ENCODE measurements at places on chromosomes 4 and X.

- no peak for DNase-seq
Measured at GRCh38 chrX:134548257-134549201, 88.6 kb downstream of the HPRT1 start.

DNA sequence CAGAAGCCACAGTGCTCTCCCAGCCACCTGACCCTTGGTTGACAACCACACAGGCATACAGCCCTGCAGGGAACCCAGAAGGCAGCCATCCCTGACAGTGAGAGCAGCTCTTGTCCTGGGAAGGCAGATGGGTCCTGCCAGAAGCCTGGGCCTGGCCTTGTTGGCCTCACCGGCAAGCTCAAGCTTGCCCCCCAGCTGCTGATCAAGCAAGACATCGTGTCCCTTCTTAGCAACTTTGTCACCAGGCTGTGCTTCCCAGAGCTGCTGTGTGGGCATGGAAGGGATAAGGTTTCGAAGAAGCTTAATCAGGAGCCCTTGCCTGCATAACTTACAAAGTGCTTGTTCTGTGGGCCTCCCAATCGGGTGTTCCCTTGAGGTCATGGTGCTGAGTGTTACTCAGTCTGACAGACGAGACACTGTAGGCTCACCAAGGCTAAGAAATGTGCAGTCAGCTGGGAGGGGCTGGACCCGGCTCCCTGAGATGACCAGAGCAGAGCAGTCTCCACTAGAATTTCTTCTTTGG is 6.8 kb upstream of the ABLIM2 start:
- no peak for DNase-seq

GRCh38 chr4:7500404-7500803 is 65.7 kb upstream of the PSAPL1 start:
- no peak for DNase-seq

GRCh38 chr4:6892190-6892908 is 17.3 kb upstream of the TBC1D14 start:
- no peak for DNase-seq

DNA sequence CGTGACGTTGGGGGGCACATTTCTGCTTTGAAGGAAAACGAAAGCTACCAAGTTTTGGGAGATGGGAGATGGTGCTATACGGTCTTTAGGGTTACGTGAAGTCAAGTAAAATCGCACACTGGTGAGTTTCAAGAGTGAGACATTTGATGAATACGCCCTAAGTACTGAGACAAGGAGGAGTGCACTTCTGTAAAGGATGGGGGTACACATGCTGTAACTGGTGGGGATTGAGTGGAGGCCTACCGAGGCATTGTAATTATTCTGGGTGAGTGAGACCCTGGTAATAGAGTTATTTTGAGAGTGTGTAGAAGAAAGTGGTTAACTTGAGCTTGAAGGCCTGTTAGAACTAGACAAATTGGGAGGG is 536 bp downstream of the SH3BGRL start:
- no peak for DNase-seq

- no peak for DNase-seq
Measured at GRCh38 chr4:176654565-176655216, 138.0 kb downstream of the VEGFC start.

DNA sequence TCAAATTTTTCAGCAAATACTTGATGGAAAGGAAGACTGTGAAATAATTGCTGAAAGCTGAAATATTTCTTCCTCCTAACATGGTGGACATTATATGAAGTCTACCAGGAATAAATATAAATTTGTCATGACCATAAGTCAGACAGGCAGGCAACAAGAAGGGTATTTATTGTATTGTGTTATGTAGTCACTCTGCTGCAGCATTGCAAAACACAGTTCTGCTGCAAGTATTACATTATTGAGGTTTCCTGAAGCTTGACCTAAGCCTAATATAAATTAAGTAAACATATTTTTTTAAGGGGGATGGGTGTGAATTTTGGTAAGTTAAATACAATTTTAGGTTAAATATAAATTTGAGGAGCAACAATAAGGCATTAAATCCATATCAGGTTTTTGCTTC is 60.2 kb upstream of the MAOA start:
- DNase-seq: no peak

- no peak for DNase-seq
Measured at GRCh38 chr4:35164063-35164462, 1080.3 kb downstream of the ARAP2 start.

- peak; percentile 62 for DNase-seq
Measured at GRCh38 chr4:1171311-1172227, 814 bp downstream of the SPON2 start.

DNA sequence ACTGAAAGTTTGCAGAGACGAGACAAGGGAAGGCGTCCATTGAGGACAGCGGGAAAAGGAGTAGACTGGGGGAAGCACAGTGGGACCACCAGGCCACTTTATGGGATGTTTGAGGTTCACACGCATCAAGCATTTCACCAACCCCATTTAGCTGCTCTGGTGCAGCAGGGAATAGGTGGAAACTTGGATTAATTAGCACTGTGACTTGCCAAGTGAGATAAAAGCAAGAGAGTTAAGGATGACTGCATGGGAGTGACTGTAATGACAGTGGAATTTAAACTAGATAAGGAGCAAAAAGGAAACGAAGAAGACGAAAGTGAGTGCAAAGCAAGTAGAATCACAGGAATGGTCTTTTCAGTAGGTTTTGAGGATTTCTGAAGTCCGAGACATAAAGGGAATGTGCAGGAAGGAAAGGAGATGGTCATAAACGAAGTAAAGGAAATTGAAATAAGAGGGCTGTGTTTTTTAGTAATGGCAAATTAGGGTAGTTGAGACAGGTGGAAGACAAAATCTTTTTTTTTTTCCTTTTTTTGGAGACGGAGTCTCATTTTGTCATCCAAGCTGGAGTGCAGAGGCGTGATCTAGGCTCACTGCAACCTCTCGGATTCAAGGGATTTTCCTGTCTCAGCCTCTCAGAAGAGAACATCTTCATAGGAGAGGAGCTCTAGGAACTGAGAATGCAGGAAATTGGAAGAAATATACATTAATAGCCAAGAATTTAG is 119.0 kb upstream of the MAP9 start:
- DNase-seq: no peak

DNA sequence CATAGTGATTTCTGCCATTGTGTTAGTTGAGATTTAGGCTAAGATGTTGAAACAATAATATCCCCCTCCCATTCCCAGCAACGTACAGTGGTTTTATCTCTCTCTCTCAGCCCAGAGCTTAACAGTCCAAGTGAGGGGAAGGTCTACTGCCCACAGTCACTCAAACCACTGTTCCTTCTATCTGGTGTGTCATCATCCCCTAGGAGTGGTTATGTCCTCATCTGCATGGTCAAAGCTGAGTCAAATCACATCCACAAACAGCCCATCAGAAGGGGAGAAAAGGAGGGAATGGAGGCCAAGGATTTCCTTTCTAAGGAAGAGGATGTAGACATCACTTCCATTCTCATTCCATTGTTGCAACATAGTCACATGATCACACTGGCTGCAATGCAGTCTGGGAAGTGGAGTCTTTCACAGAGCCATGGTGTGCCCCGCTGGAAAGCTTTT is 42.8 kb upstream of the CHRNA9 start:
- no peak for DNase-seq

- no peak for DNase-seq
Measured at GRCh38 chr4:98345838-98346237, 84.7 kb downstream of the RAP1GDS1 start.

- no peak for DNase-seq
Measured at GRCh38 chr4:73533515-73534422, 52.2 kb downstream of the AFM start.

GRCh38 chrX:110346681-110347080 is 12.0 kb upstream of the RTL9 start:
- DNase-seq: no peak

- DNase-seq: no peak
Measured at GRCh38 chrX:115399306-115399705, 109.8 kb downstream of the LUZP4 start.

All from stimulated activated CD4-positive, alpha-beta T cell treated with anti-CD3 and anti-CD28 coated beads, Interleukin-4, amount 100 ng/mL, for 1 hour (primary cell).